ENCODE measurements at places on chromosomes 12 and 14.

DNA sequence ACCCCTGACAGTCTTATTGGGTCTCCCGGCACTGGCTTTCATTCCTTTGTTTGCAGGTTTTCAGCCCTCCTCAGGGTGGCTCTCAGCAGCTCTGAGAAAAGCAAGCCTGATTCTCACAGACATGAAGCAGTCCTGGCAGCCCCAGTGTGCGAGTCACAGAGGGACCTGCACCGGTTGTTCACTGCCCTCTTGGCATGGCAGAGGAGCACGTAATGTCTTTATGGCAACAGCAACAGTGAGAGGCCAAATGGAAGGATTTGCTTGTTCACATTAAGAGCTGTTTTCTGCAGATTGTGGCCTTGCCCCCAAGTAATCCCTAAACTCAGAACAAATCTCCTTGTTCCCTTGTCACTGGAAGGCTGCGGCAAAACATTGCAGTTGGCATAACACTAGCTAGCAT lies 3.4 kb downstream of the KCNA5 start:
- no peak for DNase-seq

GRCh38 chr12:76142305-76142704 lies 57.8 kb upstream of the NAP1L1 start:
- no peak for DNase-seq

DNA sequence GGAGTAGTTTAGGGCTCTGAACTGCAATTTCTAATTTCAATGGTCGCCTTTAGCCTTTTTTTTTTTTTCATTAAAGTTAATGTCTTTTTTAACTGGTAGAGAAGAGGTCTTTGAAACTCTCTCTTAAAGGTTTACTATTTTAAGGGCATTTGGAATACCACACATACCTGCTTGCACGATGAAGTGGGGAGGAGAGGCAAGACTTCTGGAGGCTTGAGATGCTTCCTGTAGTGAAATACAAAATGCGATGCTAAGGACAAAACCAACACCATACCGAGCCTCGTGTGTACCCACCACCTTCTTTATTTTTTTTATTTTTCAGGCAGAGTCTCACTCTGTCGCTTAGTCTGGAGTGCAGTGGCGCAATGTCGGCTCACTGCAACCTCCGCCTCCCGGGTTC lies 57.4 kb downstream of the GLT1D1 start:
- no peak for DNase-seq

DNA sequence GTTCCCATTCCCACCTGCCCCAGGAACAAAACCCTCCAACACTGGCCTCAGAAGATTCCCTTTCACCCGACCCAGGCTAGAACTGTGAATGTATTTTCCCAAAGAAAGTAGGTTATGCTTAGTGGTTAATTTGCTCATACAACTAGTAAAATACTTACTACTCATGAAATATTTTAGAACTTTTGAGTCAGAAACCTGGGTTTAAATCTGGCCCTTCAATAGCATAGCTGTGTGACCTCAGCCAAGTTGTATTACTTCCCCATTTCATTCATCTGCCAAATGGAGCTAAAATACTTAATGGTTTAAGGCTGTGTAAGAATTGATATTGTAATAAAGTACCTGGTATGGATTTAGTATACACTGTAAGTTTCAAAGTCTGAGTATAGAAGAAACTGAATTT lies 69.1 kb upstream of the DNM1L start:
- DNase-seq, result no peak

DNA sequence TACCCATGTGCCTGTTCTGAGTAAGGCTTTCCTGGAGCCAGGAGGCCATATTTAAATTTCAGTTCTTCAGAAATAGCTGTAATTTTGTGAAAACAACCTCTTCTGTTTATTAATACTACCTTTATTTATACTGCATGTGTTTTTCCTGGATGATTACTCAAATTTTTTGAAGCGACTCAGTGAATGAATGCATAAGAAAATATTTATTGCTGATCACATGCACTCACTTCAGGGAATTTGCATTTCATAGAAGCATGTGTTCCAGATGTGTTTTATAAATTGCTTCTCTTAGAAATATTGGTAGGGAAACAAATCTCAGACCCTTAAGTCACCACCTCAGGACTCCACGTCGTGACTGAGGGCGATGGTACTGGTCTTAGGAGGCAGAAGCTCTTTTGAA lies 21.8 kb upstream of the DCN start:
- no peak for DNase-seq

DNA sequence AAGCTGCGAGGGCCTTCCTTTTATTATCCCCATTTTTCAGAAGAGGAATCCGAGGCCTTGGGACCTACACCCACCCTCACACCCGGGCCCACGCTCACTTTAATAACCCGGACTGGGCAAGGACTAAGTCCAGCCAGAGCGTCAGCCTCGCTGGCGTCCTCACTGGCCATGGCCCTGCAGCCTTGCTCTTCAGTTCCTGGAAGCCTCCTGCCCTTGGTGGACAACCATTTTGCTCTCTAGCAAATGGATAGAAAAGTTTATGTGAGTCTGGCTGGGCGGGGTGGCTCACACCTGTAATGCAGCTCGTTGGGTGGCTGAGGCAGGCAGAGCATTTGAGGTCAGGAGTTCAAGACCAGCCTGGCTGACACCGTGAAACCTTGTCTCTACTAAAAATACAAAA lies 9.8 kb downstream of the RTL1 start:
- DNase-seq, result no peak

GRCh38 chr14:36227802-36228201 lies 51.3 kb upstream of the PTCSC3 start:
- DNase-seq, result no peak

DNA sequence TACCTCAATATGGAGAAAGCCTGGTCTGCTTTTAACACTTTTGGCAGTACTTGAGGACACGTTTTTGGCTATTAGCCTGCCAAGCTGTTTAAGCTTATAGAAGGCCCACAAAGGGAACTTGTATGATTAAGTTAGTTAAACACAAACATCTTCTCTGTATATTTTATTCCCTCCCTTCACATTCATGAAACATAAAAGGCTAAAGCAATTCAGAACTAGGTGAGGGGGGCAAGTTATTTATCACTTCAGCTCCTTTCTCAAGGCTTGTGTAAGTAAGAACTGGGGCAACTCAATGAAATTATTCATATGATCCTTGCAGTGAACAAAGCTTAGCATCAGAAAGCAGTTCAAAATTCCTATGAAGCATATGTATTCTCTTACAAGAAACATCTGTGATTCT lies 7.5 kb downstream of the PRICKLE1 start:
- DNase-seq, result no peak

- no peak for DNase-seq
These were observed 103.8 kb downstream of the TBX5 start for GRCh38 chr12:114302117-114302516.

- no peak for DNase-seq
These were observed 7.7 kb upstream of the DCP1B start for GRCh38 chr12:2011643-2012607.

DNA sequence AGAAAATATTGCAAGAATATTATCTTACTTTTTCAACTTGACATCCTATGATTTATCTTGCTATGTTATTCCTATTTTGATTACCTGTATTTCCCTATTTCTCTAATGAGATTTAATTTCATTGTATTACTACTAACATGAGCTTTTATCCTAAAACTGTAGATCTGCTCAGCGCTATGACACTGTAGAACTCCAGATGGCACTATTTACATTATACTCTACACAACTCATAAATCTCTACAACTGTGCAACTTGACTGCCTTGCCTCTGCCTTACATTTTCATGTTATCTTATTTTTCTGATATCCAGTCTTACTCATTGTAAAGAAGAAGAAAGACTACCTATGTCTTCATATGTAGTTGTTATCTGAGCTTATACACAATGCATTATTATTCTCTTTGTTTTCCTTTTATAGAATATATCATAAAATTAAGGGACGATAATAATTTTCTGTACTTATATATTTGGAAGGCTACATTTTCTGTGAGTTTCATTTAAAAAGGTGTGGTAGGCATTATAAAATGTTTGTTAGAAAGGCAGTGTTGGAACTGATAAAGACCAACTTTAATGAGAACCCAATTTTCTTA lies 24.1 kb downstream of the NUP37 start:
- DNase-seq, result peak; percentile 13

- no peak for DNase-seq
These were observed 15.3 kb downstream of the CLIP1 start for GRCh38 chr12:122407208-122407607.
